Large intestine (tissue), 12 donors: ENCODE measurements at places on chromosomes 1 and 21. TPM values are rescaled to one million over a fixed set of nuclear protein-coding genes. Genes with fewer than 3 reads are reported as not detected.

GRCh38 chr21:28833182-28833581, 159.5 kb downstream of the LTN1 start:
- no peak for DNase-seq

GRCh38 chr1:242206994-242207393, 208.1 kb upstream of the MAP1LC3C start:
- no peak for DNase-seq

ZNF695 gene
- 1.5 TPM for polyA plus RNA-seq

DNA sequence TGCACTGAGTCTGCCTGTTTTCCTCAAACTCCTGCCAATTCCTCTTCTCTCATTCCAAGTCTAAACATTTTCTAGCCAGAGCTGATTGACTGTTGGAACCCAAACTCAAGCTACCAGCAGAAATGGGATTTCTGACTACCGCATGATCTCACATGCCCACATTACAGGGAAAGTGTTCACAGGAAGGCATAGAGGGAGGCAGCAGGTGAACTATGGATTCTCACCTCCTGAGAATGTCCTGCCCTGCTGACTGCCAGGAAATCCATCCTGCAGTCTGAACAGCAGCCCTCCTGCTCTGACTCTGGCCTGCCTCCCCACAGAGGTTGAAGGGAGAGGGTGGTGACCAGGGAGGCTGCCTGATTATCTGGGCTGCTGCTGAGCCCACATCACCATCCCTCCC, 22.5 kb downstream of the IQGAP3 start:
- no peak for DNase-seq

GRCh38 chr1:5373281-5373680, 618.9 kb downstream of the NPHP4 start:
- DNase-seq = no peak
